ENCODE measurements at places on chromosomes 4 and X. TPM values are rescaled to one million over a fixed set of nuclear protein-coding genes. Genes with fewer than 3 reads are reported as not detected.

DNA sequence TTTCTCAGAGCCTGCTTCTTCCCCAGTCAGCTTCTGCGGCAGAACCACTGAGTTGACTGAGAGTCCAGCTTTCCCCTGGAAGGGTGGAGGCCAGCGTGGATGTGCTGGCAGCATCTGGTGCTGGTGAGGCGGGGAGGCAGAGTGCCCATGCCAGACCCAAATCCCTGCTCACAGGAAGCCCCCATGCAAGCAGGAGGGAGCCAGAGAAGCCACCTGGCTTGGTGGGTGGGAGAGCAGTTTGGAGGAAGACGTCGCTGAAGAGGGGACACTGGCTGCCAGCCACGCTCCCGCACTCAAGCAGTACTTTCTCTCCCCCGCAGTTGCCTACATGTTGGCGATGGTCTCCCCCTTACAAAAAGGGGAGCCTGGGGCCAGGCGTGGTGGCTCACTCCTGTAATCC is 6.0 kb downstream of the PDZD4 start:
- no peak for DNase-seq

Gene ARSJ
- 11.5 TPM for total RNA-seq

Gene RHOXF2B
- total RNA-seq: not detected

DNA sequence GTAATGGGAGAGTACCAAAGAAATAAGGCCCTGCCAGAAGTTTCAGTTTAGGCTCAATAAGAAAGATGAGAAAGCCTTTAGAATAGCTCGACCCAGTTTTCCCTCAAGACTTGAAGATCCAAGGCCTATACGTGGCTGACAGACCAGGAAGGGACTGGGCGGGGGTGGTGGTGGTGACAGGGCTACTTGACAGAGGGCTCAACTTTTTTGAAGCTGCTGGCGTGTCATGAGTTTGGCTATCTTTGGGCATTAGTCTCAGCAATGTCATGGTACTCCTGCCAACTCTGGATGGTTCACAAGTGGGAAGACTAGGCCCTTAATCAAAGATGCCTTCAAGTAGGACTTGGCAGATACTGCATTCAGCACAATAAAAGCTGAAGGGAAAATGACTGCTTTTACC is 100.1 kb upstream of the SCML1 start:
- no peak for DNase-seq

Gene HSFX3
- not detected for total RNA-seq

DNA sequence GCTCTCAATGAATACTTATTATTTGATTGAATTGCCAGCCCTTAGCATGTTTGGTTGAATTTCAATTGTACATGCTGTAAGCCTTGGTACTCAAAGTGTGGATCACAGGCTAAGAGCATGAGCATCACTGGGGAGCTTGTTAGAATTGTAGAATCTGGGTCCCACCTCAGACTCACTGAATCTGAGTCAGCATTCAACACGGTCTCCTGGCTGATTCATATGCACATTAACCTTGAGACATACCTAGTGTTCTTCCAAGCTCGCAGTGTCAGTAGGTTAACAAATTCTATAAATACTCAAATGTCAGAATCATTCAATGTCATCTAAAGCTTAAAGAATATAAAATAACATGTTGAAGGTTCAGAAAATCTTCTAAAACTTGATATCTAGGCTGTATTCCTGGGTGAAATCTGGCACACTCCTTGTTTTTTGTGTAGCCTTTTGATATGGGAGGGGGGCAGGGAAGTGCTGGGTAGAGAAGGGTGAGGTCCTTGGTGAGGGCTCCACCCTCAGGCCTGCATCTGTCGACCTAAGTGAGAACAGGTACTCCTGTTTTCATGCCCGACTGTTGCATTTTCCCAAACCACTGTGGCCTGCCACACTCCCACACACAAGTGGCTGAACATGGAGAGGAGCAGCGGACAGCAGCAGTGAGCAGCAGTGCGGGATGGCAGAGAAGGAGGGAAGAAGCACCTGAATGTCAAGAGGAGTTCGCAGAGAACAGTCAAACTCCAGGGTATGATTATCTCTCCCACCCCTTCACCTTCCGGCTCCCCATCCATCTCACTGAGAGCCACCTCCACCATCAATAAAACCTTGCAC is 529.6 kb upstream of the IGFBP7 start:
- no peak for DNase-seq

DNA sequence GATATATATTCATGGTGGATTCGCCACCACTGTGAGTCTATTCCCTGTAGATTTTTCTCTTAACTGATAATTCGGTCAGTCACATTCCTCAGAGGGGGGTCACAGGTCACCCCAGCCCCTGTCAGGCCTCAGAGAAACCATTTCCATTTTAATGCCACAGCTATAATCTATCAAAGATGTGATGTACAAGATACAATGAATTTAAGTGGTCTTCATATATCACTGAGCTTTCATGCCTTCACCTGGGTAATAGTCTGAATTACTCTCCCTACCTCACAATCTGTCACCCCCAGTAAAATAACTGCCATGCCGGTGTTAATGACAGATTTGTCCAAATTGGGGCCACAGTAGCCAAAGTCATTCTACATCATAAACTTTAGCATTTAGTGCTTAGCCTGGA is 64.7 kb downstream of the NKX6-1 start:
- DNase-seq: no peak

Gene VEGFC
- total RNA-seq: 12.9 TPM

DNA sequence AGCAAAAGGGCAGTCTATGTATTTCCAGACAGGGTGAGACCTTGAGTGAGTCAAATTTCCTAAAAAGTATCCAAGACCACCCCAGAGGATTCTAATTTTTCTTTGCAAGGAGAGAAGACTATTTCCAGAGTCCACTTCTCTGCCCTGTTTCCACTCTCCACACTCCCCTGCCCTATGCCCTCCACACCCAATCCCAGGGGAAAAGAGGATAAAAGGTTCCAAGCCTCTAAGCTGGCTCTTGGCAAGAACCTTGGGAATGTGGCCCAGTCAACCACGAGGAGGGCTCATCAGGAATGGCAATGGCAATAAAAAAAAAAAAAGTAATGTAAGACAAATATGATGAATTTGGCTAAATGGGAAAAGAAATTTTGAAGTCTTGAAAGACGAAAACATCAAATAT is 65.9 kb downstream of the SRPX start:
- DNase-seq: no peak

GRCh38 chrX:118530219-118530911 is 34.8 kb downstream of the DOCK11 start:
- DNase-seq: no peak

Gene NDST3
- not detected for total RNA-seq

Gene TLL1
- total RNA-seq: 9.7 TPM

Gene ADH6
- not detected for total RNA-seq

Gene RBPJ
- total RNA-seq: 48.4 TPM

- DNase-seq: no peak
These were observed 707 bp upstream of the SHROOM4 start for GRCh38 chrX:50814701-50815100.

DNA sequence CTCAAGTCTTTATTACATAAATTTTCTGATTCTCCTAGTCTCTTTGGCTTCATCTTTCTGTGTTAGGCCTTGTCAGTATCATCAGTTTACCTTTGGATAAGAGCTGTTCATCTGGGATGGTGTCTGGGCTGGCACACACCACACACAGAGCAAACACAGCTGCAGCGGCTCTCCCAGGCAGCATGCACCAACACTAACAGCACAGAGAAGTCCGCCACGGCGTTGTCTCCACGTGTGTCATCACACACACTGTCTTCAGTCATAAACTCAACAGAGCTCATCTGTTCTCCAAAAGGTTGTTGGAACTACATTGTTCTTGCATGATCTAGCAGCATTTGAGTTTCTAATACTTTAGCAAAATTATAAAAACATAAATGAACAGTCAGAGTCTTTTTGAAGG is 851.9 kb upstream of the FRG1 start:
- DNase-seq: no peak
